A549 treated with ZK216348 at 1 μM for 4 hours (cell line): ENCODE measurements at places on chromosomes 5 and 9. TPM values are rescaled to one million over a fixed set of nuclear protein-coding genes. Genes with fewer than 3 reads are reported as not detected.

Gene NEUROG1
- total RNA-seq, result not detected in 5 replicates

Gene SNCAIP
- not detected in 5 replicates for total RNA-seq

Gene PCSK5
- total RNA-seq, result 0.74 to 1.3 TPM (median 0.93 TPM) in 5 replicates

Gene SLC6A19
- total RNA-seq, result 0.06 to 0.12 TPM (median 0.07 TPM) in 4 of 5 replicates, not detected in the other

Gene PAPPA
- 23.7 to 46.1 TPM (median 34.7 TPM) in 5 replicates for total RNA-seq

Gene PCAT7
- total RNA-seq, result 0.41 to 1.1 TPM (median 0.94 TPM) in 5 replicates

Gene SLC25A48
- total RNA-seq, result 0.22 TPM in 1 of 5 replicates, not detected in the others

Gene FOXD4L6
- not detected in 5 replicates for total RNA-seq

Gene DMRTA1
- total RNA-seq, result 0.63 to 0.88 TPM (median 0.79 TPM) in 5 replicates

Gene FIBCD1
- total RNA-seq, result 4.1 to 16.6 TPM (median 14.7 TPM) in 5 replicates

Gene PDE6A
- 0.19 to 0.38 TPM (median 0.25 TPM) in 5 replicates for total RNA-seq

Gene SKP1
- 587 to 794 TPM (median 595 TPM) in 5 replicates for total RNA-seq

Gene ACOT12
- not detected in 5 replicates for total RNA-seq

Gene ACTBL2
- total RNA-seq, result 0.09 to 0.12 TPM in 2 of 5 replicates, not detected in the others

Gene PRSS3
- 9.4 to 14.7 TPM (median 12.5 TPM) in 5 replicates for total RNA-seq

Gene BNC2
- 3.5 to 5.7 TPM (median 5.1 TPM) in 5 replicates for total RNA-seq

Gene FRRS1L
- total RNA-seq, result 0.15 to 0.47 TPM (median 0.19 TPM) in 5 replicates

Gene ITK
- 0.17 to 0.29 TPM (median 0.26 TPM) in 3 of 5 replicates, not detected in the others for total RNA-seq

Gene SLC36A2
- total RNA-seq, result not detected in 5 replicates

Gene INSL4
- 13.6 to 17.0 TPM (median 16.2 TPM) in 5 replicates for total RNA-seq

Gene BAAT
- 0.42 to 0.57 TPM (median 0.51 TPM) in 5 replicates for total RNA-seq

Gene FAM153A
- total RNA-seq, result not detected in 5 replicates

Gene OR1Q1
- 0.15 TPM in 1 of 5 replicates, not detected in the others for total RNA-seq

Gene ANKRD18A
- total RNA-seq, result 8.2 to 12.4 TPM (median 10.0 TPM) in 5 replicates

Gene ARAP3
- 2.2 to 5.9 TPM (median 4.8 TPM) in 5 replicates for total RNA-seq

Gene ZBTB26
- 1.8 to 2.7 TPM (median 2.3 TPM) in 5 replicates for total RNA-seq

Gene ZNF879
- total RNA-seq, result 0.30 to 0.65 TPM (median 0.63 TPM) in 5 replicates

Gene KIF4B
- total RNA-seq, result not detected in 5 replicates

Gene MED27
- total RNA-seq, result 29.3 to 35.4 TPM (median 33.5 TPM) in 5 replicates

Gene UBLCP1
- 23.6 to 42.9 TPM (median 33.7 TPM) in 5 replicates for total RNA-seq

Gene PPP1R26
- 10.5 to 21.5 TPM (median 20.0 TPM) in 5 replicates for total RNA-seq

Gene SHC3
- total RNA-seq, result 0.36 to 0.58 TPM (median 0.47 TPM) in 5 replicates

Gene PCDHB7
- total RNA-seq, result 0.06 TPM in 1 of 5 replicates, not detected in the others

Gene SWI5
- total RNA-seq, result 36.9 to 46.8 TPM (median 42.1 TPM) in 5 replicates

Gene FBP1
- 0.11 to 0.15 TPM (median 0.13 TPM) in 3 of 5 replicates, not detected in the others for total RNA-seq
